ENCODE measurements at places on chromosomes 12 and 14.

DNA sequence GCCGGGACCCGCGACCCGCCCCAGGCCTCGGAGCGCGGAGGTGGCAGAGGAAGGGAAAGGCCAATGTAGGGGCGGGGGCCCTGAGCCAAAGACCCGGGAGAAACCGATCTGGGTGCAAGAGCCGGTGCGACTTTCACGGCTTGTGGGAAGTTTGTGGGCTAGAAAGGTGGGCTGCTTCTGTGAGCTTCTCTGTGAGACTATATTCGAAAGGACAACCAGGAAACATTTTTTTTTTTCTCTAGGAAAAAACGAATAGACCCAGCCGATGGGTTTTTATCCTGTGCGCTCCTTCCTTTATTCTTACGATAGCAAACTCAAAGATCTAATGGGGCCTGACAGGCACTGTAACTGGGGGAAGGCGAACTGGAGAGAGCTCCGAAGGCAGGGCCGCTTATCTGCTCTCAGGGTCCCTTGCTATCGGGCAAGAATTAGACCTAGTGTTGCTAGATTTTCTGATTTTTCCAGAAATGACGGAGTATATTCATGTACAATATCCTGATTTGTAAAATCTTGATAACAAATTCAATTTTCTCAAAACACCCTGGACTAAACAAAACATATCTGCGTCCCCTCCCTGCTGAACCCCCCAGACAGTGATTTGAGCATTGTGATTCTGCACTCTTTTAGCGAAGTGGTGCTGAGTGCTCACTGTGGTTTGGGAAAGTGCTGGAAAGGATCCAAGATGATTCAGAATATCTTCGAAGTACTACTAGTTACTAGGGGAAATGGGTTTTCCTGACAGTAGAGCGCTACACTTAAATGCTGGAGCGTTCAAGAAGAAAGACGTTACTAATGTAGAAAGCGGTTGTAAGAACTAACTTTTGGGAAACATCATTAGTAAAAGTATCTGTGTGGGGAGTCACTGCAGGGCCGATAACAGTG is 563 bp upstream of the STXBP6 start:
- no peak for DNase-seq
- H3K4me3 ChIP-seq = peak overlapping the region; percentile 90
- peak overlapping the region; percentile 15 for H3K27ac ChIP-seq
- no peaks in the 10 kb centered on the region for H3K36me3 ChIP-seq
- peaks cover 16% of the 10 kb centered on the region for H3K27me3 ChIP-seq

- H3K4me3 ChIP-seq = no peak overlapping the region
- DNase-seq = no peak
- H3K27ac ChIP-seq = no peak overlapping the region
Observed at GRCh38 chr14:71372411-71372838, 465.2 kb downstream of the PCNX1 start.

DNA sequence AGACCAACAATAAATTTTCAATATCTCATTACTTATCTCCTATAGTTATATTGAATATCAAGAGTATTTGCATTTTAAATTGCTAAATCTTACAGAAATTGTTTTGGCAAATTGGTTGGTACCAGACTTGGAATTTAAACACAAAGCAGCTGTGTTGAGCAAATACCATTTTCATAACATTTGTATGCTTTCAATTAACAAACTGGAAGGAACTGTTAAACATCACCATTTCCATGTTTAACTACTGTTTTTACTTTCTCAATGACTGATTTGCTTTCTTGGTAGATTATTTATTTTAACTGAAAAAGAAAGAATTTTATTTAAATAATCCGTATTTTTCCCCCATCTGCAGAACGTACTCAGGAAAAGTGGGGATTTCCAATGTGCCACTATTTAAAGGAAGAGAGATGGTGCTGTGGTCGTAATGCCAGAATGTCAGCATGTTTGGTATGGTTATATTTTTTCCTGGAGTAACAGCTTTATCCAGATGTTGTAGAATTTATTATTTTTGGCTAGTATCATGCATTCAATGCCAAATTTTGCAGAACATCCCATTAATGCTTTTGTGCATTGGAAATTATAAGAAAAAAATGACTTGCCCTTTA is 72.3 kb downstream of the METTL25 start:
- no peak for DNase-seq
- H3K4me3 ChIP-seq = no peak overlapping the region

DNA sequence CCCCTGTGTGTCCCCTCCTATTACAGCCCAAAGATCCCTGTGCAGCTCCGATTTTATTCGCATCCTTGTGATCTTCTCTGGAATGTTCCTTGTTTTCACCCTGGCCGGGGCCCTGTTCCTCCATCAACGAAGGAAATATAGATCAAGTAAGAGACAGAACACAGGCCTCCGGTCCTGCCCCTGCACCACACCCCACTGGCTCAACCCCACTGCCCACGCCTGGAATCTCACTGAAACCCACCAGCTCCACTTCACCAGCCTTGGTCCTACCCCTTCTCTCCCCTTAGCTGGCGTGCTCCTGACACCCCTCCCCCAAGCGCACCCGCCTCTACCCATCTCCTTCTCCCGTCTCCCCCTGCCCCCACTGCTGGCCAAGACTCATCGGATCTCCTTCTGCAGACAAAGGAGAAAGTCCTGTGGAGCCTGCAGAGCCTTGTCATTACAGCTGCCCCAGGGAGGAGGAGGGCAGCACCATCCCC is 934 bp upstream of the TAPBPL start:
- peak overlapping the region; percentile 85 for H3K4me3 ChIP-seq
- peaks cover 2% of the 10 kb centered on the region for H3K27me3 ChIP-seq
- DNase-seq = no peak
- peaks cover 45% of the 10 kb centered on the region for H3K4me1 ChIP-seq

- no peak overlapping the region for H3K27ac ChIP-seq
- no peak overlapping the region for H3K4me3 ChIP-seq
- H3K4me1 ChIP-seq = no peaks in the 10 kb centered on the region
- H3K27me3 ChIP-seq = no peaks in the 10 kb centered on the region
Observed at GRCh38 chr12:98064501-98064900, 450.9 kb upstream of the TMPO start.

- DNase-seq = no peak
- H3K36me3 ChIP-seq = no peaks in the 10 kb centered on the region
- H3K27ac ChIP-seq = no peak overlapping the region
Observed at GRCh38 chr12:22164139-22164538, 118.1 kb downstream of the CMAS start.

DNA sequence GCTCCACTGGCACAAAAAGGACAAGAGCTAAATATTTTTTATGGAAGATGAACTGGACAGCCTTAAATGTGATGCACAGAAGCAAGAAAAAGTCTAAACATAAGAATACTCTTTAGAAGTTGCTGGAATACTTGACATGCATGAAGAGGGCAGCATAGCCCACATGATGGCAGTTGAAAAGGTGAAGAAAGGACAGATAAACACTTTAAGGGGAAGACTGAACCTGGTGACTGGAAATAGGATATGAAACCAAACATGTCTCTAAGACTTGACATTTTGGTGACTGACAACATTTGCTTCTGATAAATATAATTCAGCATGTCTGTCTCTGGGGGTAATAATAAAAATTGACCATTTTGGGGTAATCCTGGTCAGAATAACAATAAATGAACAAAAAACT is 273.1 kb downstream of the CCDC91 start:
- H3K36me3 ChIP-seq = no peaks in the 10 kb centered on the region
- peaks cover 2% of the 10 kb centered on the region for H3K27me3 ChIP-seq
- no peak overlapping the region for H3K4me3 ChIP-seq
- peaks cover 4% of the 10 kb centered on the region for H3K4me1 ChIP-seq
- DNase-seq = no peak

GRCh38 chr14:71607056-71607455 is 325.2 kb upstream of the RGS6 start:
- no peak for DNase-seq
- no peak overlapping the region for H3K4me3 ChIP-seq
- peaks cover 5% of the 10 kb centered on the region for H3K27me3 ChIP-seq

DNA sequence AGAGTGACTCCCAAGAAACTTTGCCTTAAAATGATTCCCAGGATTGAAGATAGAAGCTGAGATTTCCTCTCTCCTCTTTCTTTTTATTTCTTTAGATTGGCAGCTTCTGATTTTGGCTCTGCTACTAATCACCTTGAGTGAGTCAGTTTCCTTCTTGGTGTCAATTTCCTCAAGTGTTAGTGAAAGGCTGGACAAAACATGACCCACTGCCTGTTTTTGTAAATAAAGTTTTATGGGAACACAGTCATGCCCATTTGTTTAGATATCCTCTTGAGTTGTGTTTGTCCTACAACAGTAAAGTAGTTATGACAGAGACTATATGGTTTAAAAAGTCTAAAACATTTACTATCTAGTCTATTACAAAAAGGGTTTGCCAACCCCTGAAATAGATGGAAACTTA is 227.2 kb upstream of the TBX3 start:
- H3K27me3 ChIP-seq = peaks cover 2% of the 10 kb centered on the region
- no peak overlapping the region for H3K27ac ChIP-seq
- no peak overlapping the region for H3K4me3 ChIP-seq
- H3K4me1 ChIP-seq = no peaks in the 10 kb centered on the region
- no peak for DNase-seq

DNA sequence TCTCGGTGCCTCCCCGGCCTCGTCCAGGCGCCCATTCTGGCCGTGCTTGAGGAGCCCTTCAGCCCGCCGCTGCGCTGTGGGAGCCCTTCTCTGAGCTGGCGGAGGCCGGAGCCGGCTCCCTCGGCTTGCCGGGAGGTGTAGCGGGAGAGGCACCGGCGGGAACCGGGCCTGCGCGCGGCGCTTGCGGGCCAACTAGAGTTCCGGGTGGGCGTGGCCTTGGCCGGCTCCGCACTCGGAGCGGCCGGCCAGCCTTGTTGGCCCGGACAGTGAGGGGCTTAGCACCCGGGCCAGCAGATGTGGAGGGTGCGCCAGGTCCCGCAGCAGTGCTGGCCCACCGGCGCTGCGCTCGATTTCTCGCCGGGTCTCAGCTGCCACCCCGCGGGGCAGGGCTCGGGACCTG is 168.7 kb upstream of the RPL10L start:
- no peak overlapping the region for H3K27ac ChIP-seq
- no peak overlapping the region for H3K4me3 ChIP-seq

GRCh38 chr12:51399891-51400290 is 8.7 kb upstream of the GALNT6 start:
- DNase-seq = no peak
- H3K27ac ChIP-seq = no peak overlapping the region
- H3K4me1 ChIP-seq = peaks cover 17% of the 10 kb centered on the region
- no peak overlapping the region for H3K4me3 ChIP-seq
- no peaks in the 10 kb centered on the region for H3K36me3 ChIP-seq
- H3K27me3 ChIP-seq = peaks cover 4% of the 10 kb centered on the region

GRCh38 chr12:27500546-27500945 is 23.5 kb upstream of the PPFIBP1 start:
- no peak for DNase-seq
- H3K4me1 ChIP-seq = peaks cover 8% of the 10 kb centered on the region
- no peak overlapping the region for H3K4me3 ChIP-seq
- H3K27me3 ChIP-seq = no peaks in the 10 kb centered on the region
- H3K36me3 ChIP-seq = no peaks in the 10 kb centered on the region

DNA sequence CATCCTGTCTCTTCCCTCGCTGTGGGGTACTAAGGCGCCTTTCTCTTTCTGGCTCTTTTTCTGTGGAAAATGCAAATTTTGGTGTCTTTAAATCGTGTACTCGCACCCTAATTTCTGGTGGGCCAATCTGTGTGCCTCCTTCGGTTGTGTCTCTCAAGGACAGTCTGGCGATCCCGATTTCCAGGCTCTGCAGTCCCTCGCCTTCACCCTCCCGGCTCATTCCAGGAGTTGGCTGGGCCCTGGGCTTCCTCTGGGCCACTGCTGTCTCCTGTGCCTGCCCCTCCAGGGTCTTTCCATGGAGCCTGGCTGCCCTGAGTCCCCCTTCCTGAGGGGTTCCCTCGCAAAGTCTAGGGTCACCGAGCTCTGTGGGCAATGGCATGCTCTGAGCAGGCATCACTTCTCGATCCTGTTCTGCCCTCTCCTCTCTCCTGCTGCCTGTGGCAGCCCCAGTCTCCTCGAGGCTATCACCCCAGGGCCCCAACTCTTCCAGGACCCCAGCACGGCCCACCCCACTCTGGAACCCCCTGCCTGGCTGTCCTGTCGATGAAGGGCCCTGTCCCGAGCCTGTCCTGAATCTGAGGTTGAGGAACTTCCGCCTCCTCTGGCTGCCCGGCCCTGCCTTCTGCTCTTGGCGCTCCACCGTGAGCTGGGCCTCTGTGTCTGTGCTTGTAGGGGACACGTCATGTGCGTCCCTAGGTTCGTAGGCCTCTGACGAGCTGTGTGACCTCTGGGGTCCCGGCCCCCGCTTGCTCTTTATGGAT is 24.1 kb downstream of the AHNAK2 start:
- DNase-seq = no peak
- H3K27ac ChIP-seq = no peak overlapping the region
- peaks cover 11% of the 10 kb centered on the region for H3K27me3 ChIP-seq
- peaks cover 3% of the 10 kb centered on the region for H3K4me1 ChIP-seq

DNA sequence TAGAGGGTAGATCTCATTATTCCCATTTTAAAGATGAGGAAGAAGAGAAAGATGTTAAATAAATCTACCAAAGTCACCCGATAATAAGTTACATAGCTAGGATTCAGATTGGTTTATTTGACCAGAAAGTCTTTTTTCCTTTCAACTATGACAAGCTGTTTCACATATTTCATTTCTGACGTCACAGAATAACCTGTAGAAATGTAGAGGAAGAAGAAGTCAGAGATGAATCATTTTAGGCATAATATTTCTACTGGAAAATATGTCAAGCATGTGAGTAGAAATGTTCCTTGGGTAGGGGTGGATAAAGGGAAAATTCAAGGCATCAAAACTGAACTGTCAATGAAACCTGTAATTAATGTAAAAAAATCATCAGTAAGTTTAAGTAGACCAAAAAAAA is 107.0 kb downstream of the MGST1 start:
- H3K4me1 ChIP-seq = peaks cover 11% of the 10 kb centered on the region
- no peak overlapping the region for H3K27ac ChIP-seq
- H3K36me3 ChIP-seq = no peaks in the 10 kb centered on the region
- DNase-seq = no peak
- no peaks in the 10 kb centered on the region for H3K27me3 ChIP-seq
- H3K4me3 ChIP-seq = no peak overlapping the region

DNA sequence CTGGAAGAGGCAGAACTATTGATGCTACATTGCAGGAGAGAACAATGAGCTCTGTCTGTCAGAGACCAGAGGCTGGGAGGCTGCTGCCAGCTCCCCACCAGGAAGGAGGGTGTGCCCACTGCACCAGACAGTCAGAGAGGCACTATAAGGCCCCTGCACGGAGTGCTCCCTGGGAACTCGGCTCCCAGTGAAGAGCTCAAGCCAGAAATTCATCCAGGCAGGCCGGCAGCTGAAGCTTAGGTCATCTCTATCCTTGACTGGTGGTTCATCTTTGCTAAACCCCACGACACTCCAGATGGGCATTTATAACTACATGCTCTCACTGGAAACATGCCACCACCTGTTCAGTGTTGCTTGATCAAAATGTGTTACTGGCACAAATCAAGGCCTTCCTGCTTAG is 65.1 kb upstream of the GPATCH2L start:
- H3K36me3 ChIP-seq = peaks cover 8% of the 10 kb centered on the region
- no peak overlapping the region for H3K4me3 ChIP-seq
- no peak for DNase-seq
- peaks cover 27% of the 10 kb centered on the region for H3K4me1 ChIP-seq
- peaks cover 2% of the 10 kb centered on the region for H3K27me3 ChIP-seq

- H3K4me1 ChIP-seq = no peaks in the 10 kb centered on the region
- no peak for DNase-seq
- peaks cover 4% of the 10 kb centered on the region for H3K36me3 ChIP-seq
- H3K27me3 ChIP-seq = no peaks in the 10 kb centered on the region
Observed at GRCh38 chr12:45477526-45477925, 252.0 kb upstream of the ARID2 start.

GRCh38 chr12:91241756-91242155 is 59.1 kb upstream of the DCN start:
- H3K36me3 ChIP-seq = no peaks in the 10 kb centered on the region
- no peak for DNase-seq

GRCh38 chr12:6465467-6466183 is 4.9 kb downstream of the VAMP1 start:
- peak; percentile 70 for DNase-seq
- H3K4me3 ChIP-seq = no peak overlapping the region
- H3K4me1 ChIP-seq = peaks cover 39% of the 10 kb centered on the region

Measured in endothelial cell (in vitro differentiated cells).